GM12865 (cell line): ENCODE measurements at places on chromosomes 5 and 9.

- peak; percentile 73 for DNase-seq
These were observed 164.0 kb downstream of the CCDC192 start for GRCh38 chr5:127867022-127867783.

- peak; percentile 56 for DNase-seq
These were observed 50.5 kb downstream of the HACD4 start for GRCh38 chr9:20980832-20981455.

GRCh38 chr5:71748360-71748759, 29.3 kb downstream of the CARTPT start:
- DNase-seq = no peak

GRCh38 chr5:124160265-124160664, 586.2 kb downstream of the ZNF608 start:
- no peak for DNase-seq

DNA sequence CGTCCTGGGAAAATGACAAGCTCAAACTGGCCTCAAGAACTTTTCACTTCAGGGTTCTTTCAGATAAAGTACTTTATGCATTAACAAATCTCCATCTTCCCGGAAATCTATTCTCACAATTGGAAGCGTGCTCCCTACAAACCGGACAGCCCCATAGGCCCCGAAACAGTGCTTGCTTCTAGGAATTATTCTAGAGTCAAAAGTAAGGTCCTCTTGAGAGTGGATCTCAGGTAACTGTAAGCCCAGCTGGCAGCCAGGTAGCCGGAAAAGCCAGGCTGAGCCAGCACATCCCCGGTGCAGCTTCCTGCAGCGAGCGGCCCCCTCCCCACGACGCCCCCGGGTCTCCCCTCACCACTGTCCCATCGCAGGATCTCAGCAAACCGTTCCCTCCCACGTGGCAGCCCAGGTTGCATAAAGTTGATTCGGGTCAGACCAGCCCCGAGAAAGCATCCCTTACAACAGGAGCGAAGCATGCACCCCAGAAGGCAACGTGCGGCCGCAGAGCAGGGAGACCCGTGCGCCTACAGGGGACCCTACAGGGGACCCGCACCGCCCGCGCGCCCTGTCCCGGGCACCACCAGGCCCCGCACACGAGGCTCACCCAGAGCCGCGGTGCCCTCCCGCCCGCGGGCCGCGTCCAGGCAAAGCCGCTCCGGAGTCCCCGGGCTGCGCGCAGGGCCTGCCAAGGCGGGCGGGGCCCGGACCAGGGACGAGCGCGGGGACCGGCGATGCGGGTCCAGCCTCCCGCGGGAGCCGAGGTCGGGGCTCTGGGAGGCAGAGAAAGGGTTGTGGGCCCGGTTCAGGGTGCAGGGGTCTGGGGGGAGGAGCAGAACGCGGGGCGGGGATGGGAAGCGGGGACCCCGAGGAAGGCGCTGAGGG, 920 bp downstream of the LPCAT1 start:
- DNase-seq = no peak

- peak; percentile 64 for DNase-seq
These were observed 600 bp downstream of the ENC1 start for GRCh38 chr5:74639807-74640449.

GRCh38 chr5:110996742-110997141, 74.8 kb upstream of the TSLP start:
- DNase-seq = no peak

- DNase-seq = no peak
These were observed 383.2 kb downstream of the CHSY3 start for GRCh38 chr5:130287438-130287837.

- DNase-seq = no peak
These were observed 72.2 kb downstream of the PIP5K1B start for GRCh38 chr9:68777070-68777763.

GRCh38 chr5:27706832-27707231, 668.4 kb upstream of the CDH9 start:
- no peak for DNase-seq

DNA sequence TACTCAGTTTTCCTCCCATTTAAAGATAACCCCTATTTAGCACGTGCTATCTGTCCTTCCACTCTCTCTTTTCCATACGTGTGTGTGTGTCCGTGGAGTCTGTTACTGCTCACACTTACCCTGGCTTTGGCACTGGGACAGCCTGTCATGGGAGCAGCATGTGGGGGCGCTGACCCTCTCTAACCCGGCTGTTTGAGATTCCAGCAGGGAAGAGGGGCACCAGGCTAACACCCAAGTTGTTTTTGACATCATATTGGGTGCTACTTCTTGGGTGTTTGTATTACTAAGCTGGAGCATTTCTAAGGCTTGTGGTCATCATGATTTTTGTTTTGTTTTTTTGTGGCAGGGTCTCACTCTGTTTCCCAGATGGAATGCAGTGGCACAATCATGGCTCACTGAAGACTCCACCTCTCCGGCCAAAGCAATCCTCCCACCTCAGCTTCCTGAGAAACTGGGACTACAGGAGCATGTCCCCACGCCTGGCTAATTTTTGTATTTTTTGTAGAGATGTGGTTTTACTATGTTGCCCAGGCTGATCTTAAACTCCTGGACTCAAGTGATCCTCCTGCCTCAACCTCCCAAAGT, 56.9 kb upstream of the SIMC1 start:
- DNase-seq = no peak

GRCh38 chr9:93125331-93125894, 8.6 kb downstream of the NINJ1 start:
- no peak for DNase-seq

- peak; percentile 56 for DNase-seq
These were observed 71.6 kb downstream of the CFAP90 start for GRCh38 chr5:7779019-7780005.

- no peak for DNase-seq
These were observed 58.3 kb downstream of the NIPBL start for GRCh38 chr5:36934740-36935356.

DNA sequence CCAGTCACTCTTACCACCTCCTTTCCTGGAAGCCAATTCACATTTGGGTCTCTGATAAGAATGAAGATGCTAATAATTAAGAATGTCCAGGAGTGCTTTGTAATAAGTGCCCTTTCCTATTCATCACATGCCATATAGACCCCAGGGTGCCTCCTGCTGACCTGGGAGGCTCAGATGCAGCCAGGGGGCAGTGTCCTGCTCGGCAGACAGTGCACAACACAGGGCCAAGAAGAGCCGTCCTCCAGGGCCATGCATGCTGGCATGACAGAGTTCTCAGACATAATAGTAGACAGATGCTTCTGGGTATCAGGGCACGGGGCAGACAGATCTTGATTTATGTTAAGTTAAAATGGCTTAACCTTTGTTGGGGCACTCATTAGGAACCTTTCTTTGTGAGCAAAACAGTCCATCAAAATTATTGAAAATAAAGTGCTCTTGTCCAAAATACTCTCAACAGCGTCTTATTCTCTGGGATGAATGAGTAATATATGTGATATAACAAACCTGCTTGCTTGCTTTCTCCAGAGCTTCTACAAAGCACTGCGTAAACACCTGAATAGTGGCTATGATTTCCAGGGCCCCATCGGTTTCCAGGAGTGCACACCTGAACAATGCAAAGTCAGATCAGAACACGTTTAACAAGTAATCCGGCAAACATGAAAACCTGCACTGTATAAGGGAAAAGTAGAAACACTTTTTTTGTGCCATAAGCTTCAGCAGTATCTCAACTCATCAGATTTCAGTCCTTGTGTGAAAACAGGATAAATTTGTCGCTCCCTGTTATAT, 192.7 kb downstream of the FANCC start:
- DNase-seq = no peak

- DNase-seq = no peak
These were observed 24.1 kb upstream of the PTGS1 start for GRCh38 chr9:122346478-122347347.

DNA sequence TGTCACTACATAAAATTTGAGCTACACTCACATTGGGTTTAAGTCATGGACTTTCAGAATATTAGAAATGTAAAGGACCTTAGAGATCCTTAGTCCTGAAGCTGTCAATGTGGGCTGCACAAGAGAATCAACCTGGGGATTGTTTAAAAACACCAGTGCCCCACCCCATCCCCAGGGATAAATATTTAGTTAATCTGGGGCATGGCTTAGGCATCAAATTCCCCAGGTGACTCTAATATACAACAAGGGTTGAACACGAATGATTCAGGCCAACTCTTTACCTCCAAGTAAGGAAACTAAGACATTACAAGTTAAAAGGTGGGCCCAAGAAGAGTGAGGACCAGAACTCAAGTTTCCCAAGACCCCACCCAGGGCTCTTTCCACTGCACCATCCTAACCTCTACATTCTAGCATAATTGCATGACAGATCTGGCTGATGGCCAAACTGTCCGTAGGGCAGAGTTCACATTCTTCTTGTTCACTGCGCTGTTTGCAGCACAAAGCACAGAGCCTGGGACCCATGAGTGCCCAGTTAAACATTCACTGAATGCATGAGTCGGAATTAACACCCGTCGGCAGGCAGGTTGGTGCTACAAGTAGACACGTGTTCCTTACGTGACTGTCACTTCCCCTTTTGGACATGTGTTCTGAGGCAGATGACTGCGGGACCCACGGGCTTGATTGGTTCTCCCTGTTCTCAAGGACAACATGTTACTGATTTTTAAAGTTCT, 25.2 kb downstream of the CYFIP2 start:
- peak; percentile 41 for DNase-seq

DNA sequence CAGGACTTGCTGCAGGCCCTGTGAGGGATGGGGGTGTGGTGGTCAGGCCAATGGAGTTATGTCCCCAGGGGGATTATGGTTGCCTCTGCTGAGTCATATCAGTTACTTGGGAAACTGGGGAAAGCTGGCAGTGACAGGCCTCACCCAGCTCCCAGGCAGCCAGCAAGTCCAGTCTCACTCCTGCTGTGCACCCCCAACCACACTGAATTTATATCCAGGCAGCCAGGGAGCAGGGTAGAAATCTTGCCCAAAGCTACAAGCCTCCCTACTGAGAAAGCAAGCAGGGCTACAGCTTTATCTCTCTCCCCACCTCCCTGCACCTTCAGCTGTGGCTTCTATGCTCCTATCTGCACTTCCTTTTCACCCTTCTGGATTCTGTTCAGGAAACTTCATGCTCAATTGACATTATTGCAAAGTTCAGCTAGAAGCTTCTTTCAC, 2076.0 kb upstream of the CDH9 start:
- DNase-seq = no peak

DNA sequence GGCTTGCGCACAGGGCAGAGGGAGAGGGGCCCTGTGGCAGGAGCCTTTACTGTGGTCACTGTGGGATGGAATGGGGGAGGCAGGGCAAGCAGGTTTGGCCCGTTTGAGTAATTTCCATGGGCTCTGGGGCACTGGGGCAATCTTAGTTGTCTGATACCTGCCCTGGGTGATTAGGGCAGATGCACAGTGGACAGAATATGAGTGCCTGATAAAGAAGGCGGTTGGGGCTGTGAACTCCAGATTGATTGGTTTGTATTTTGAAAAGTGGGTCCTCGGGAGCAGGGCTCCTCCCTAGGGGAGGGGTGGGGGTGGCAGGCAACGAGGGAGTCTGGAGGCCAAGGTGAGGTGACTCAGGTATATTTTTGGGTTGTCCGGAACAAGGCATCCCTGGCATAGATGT, 247.5 kb downstream of the NSG2 start:
- no peak for DNase-seq

- no peak for DNase-seq
These were observed 324.5 kb downstream of the ARHGEF28 start for GRCh38 chr5:73950441-73950873.

- no peak for DNase-seq
These were observed at the start of gene PCDHGA4 for GRCh38 chr5:141354900-141355469. Gene PCDHGA4 (plus strand): TSS chr5:141355021. CDS start chr5:141355108, 87 bp downstream.

GRCh38 chr9:128773049-128773448, 1.3 kb upstream of the ZER1 start:
- no peak for DNase-seq

- DNase-seq = no peak
These were observed 45.4 kb downstream of the SEMA4D start for GRCh38 chr9:89452561-89452960.

DNA sequence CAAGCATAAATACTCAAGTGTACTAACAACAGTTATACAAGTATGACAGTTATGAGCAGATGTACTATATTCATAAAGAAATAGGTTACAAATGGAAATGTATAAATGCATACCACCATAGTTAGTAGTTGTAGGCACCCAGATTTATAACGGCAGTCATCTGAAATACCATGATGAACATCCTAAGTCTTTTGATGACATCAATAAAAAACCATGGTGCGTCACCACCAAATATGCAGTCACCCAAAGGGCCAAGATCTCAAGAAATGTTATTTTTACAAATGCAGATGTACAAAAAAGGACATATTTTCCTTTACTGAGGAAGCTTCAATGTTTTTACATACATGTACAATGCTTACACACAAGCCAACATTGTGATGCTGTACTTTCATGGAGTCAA, 70.8 kb upstream of the XPA start:
- DNase-seq = no peak

GRCh38 chr9:135330307-135330631, 149.3 kb upstream of the PPP1R26 start:
- DNase-seq = no peak

GRCh38 chr9:89139455-89139854, 39.2 kb downstream of the SHC3 start:
- no peak for DNase-seq

- no peak for DNase-seq
These were observed 105.7 kb upstream of the HAND1 start for GRCh38 chr5:154583671-154584177.

GRCh38 chr9:134612715-134613114, 28.9 kb upstream of the COL5A1 start:
- DNase-seq = no peak

GRCh38 chr9:90919883-90920282, 118.3 kb downstream of the SYK start:
- no peak for DNase-seq

- no peak for DNase-seq
These were observed 11.2 kb downstream of the SLC22A5 start for GRCh38 chr5:132380741-132381140.

DNA sequence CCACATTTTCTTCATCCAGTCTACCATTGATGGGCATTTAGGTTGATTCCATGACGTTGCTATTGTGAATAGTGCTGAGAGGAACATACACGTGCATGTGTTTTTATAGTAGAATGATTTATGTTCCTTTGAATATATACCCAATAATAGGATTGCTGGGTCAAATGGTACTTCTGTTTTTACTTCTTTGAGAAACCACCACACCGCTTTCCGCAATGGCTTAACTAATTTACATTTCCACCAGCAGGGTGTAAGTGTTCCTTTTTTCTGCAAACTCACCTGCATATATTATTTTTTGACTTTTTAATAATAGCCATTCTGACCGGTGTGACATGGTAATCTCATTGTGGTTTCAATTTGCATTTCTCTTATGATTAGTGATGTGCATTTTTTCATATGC, 82.2 kb upstream of the RFX3 start:
- peak; percentile 57 for DNase-seq

GRCh38 chr9:127779136-127779981, 893 bp upstream of the SH2D3C start:
- DNase-seq = peak; percentile 88

DNA sequence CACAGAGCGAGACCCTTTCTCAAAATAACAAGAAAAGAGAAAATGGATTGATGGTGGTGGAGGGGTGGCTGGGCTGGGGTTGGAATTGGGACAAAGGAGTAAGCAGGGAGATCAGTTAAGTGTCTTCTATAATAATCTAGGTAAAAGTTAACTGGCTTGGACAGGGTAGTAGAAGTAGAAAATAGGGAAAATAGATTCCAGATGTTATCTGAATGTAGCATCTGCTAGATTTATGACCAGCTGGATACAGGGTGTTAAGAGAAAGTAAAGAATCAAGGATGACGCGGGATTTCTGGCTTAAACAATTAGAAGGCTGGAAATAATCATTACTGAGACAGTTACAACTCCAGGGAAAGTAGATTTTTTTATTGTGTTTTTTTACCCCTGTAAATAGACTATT, 13.0 kb downstream of the PPP6C start:
- no peak for DNase-seq

- DNase-seq = no peak
These were observed 51.5 kb downstream of the CCDC192 start for GRCh38 chr5:127754706-127755105.
